ENCODE measurements at places on chromosomes 16 and 17.

DNA sequence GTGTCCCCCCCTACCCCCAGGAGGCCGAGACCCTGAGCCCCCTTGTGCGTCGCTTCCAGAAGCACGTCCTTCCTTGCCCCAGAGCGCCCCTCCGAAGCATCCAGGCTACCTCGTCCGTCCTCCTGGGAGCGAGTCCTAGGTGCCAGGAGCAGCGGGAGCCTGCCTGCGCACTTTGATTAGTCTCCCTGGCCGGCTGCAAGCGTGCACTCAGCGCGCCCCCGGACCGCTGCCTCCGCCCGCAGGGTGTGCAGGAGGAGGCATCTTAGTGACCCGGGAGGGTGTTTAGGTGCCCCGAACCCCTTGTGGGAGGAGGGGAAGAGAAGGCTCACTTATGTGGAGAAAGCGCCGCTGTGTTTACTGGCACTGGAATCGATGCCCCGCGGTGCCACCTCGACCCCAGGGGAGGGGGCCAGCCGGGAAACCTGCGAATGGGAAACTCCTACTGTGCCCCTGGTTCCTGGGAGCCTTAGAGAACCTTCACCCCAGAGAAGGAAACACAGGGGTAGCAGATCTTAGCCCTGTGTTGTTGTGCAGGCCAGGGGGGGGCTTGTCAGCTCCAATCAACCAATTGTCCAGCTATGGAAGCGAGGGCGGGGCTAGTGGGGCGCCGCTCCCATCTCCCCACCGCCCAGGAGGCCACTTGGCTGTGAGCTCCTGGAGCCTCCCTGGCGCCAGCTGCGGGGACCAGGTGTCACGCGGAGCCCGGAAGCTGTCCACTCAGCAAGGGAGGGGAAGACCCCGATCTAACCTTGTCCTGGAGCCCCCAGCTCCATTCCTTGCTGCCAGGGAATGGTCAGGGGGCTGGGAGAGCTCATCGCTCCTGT is 922.8 kb upstream of the EEF2KMT start:
- no peak for DNase-seq

GRCh38 chr17:3475812-3476610 is at the start of gene ASPA:
TSS of gene ASPA (plus strand) at chr17:3475997. CDS start at chr17:3476160, 163 bp downstream.
- no peak for DNase-seq

DNA sequence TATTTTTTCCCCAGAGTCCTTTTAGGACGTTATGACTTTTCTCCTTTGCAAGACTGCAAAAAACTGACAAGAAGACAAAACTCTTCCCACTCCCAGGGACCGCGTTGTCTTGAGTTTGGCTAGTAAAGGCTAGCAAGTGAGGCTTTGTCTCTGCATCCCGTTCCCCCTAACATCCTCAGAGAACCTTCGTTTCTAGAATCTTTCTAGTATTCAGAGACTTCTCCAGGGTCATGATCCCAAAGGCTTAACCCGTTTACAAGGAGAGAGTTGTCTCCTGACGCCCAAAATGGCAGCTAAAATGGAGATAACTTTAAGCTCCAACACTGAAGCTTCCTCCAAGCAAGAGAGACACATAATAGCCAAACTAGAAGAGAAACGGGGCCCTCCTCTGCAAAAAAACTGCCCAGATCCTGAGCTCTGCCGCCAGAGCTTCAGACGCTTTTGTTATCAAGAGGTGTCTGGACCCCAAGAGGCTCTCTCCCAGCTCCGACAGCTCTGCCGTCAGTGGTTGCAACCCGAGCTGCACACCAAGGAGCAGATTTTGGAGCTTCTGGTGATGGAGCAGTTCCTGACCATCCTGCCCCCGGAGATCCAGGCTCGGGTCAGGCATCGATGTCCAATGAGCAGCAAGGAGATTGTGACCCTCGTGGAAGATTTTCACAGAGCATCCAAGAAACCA is 843 bp downstream of the ZNF174 start:
- DNase-seq, result peak; percentile 7

DNA sequence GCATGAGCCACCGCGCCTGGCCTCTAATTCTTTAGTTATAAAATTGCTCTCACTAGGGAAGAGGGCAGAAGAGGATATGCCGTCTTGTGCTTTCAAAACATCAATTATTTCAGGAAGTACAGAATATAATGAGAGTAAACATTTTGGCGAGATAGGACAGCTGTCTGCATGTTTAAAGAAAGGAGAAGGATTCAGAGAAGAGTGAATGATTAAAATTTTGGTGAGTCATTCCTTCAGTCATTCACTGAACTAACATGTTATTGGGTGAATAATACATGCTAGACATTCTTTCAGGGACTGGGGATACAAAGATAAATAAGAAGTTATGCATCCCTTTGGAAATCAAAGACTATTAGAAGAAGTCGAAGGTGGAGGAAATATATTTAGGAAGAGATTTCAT is 590.3 kb upstream of the GOT2 start:
- peak; percentile 23 for DNase-seq

All from PC-3 (cell line).